Activated naive CD4-positive, alpha-beta T cell (primary cell): ENCODE measurements at places on chromosomes 1 and 21.

DNA sequence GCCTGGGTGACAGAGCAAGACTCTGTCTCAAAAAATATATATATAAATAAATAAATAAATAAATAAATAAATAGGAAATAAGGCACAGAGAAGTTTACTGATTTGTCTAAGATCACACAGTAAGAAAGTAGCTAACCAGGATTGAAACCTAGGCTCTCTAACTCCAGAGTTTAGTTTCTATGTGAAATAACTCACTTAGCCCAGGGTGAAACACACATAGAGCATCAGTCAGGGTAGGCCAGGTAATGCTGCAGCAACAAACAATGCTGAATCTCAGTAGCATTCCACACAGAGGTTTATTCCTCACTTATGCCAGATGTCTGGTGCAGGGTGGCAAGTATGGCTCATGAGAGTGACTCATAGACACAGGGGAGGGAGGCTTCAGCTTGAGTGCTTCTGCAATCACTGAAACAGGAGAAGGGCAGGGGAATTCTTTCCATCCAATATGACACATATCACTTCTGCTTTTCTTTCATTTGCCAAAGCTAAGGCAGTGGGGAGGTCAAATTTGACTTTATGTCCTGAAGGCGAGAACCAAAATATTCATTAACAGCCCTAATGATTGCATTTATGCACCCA, 37.1 kb upstream of the KANK4 start:
- no peak for DNase-seq

DNA sequence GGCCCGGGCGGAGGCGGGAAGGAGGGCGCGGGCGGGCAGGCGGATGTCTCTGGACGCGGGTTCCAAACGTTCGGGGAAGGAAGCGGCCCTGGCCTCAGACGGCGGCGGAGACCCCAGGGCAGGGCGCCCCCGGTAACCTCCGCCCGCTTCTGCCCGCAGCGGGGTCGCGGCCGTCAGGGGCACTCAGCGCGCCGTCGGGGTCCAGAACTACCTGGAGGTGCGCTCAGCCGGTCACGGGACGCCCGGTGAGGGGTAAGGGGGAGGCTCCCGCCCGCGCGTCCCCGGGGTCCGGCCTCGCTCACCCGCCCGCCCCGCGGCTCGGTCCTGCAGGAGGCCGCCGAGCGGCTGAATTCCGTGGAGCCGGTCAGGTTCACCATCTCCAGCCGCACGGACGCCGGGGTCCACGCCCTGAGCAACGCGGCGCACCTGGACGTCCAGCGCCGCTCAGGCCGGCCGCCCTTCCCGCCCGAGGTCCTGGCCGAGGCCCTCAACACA, 406 bp downstream of the PUSL1 start:
- no peak for DNase-seq

DNA sequence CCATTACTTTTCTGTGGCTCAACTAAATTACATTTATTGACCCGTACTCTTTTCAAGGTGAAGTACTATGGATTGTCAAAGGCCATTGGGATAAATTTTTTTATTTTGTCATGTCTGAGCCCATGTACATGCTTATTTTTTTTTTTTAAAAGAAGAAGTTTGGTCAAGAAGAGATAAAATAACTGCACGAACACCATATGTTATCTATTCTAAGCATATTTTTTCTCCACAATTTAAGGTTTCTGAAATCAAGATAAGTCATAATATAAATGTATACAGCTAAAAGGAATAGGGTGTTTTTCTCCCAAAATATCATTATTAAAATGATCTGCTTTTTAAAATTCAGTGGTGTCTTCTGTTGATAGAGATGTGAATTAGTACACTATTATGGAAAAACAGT, 35.0 kb upstream of the SH2D1B start:
- DNase-seq, result no peak

DNA sequence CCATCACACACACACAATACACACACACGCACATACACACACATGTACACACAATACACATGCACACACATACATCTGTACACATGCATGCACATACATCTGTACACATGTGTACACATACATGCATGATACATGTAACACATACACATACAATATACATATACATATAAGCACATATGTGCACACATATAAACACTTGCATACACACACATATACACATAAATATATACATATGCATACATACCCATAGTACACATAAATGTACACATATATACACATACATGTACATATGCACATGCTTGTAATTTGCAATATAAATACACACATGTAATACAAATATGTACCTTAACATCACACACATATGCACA, 282.6 kb upstream of the VAMP3 start:
- DNase-seq, result no peak

DNA sequence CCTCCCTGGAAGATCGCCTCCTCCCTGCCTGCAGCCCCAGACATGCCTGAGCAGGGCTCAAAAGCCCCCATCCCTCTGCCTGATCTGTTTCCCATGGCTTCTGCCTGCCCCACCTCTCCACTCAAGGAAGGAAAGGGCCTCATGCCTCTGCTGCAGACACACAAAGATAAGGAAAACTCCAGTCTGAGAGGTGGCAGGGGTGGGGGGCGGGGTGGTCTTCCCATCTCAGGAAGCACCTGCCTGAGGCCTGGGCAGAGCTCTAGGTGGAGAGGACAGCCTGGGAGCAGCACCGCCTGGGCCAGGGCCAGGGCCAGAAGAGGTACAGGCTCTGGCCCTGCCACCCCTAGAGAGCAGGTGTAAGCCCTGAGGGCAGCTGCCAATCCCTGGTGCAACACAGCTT, 4.1 kb upstream of the GJB3 start:
- DNase-seq, result no peak

- DNase-seq, result no peak
These were observed 1265.9 kb downstream of the BRINP3 start for GRCh38 chr1:189211742-189212141.

DNA sequence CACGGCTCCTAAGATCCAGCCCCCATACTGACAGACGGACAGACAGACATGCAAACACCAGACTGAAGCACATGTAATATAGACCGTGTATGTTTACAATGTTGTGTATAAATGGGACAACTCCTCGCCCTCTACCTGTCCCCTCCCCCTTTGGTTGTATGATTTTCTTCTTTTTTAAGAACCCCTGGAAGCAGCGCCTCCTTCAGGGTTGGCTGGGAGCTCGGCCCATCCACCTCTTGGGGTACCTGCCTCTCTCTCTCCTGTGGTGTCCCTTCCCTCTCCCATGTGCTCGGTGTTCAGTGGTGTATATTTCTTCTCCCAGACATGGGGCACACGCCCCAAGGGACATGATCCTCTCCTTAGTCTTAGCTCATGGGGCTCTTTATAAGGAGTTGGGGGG, 23.2 kb downstream of the TMEM53 start:
- no peak for DNase-seq

DNA sequence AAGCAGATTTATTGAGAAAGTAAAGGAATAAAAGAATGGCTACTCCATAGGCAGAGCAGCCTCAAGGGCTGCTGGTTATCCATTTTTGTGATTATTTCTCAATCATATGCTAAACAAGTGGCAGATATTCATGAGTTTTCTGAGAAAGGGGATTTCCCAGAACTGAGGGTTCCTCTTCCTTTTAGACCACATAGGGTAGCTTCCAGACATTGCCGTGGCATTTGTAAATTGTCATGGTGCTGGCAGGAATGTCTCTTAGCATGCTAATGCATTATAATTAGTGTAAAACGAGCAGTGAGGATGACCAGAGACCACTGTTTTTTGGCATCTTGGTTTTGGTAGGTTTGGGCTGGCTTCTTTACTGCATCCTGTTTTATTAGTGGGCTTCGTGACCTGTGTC, 16.8 kb upstream of the FMN2 start:
- no peak for DNase-seq

GRCh38 chr1:154726896-154727753, 119.1 kb upstream of the ADAR start:
- no peak for DNase-seq

- no peak for DNase-seq
These were observed 17.3 kb upstream of the SERPINC1 start for GRCh38 chr1:173934440-173934839.

DNA sequence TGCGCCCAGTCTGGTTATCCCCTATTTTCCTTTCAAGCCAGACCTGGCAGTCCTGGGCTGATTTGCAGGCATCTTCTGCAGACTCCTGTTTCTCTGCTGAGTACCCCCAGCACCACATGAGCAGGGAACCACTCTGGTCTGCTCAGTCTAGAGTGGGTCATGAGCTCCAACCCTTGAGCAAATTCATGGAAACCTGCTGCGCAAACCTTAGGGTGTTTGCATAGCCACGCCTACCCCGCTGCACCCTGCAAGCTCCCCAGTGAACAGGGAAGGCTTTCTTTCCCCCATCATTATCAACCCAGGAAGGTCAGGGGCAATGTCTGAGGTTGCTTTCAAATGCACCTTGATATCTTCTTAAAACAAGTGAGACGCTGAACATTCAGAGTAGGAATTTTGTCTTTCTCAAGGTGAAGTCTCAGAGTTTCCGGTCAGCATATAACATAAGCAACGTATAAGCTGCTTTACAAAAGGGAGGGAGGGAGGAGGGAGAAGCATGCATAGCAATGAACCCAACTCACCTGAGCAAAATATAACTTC, 11.1 kb upstream of the KCNE1 start:
- no peak for DNase-seq

DNA sequence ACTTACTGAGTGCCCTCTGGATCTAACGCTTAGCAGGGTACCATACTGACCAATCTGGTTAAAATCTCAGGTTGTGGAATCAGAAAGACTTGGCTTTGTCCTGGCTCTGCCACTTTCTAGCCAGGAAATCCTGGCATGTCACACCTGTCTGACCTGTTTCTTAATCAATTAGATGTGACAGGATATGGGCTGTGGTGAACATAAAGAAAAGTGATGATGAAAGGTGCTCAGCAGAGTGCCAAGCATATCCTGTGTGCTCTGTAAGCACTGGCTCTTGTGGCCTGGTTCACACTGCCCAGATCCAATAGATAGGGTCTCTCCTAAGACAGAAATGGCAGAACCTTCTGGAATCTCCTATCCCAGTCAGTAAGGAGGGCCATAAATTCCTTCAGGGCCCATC, 53.9 kb downstream of the PHC2 start:
- DNase-seq, result no peak

- DNase-seq, result no peak
These were observed 10.0 kb downstream of the C2CD2 start for GRCh38 chr21:41943851-41944250.

DNA sequence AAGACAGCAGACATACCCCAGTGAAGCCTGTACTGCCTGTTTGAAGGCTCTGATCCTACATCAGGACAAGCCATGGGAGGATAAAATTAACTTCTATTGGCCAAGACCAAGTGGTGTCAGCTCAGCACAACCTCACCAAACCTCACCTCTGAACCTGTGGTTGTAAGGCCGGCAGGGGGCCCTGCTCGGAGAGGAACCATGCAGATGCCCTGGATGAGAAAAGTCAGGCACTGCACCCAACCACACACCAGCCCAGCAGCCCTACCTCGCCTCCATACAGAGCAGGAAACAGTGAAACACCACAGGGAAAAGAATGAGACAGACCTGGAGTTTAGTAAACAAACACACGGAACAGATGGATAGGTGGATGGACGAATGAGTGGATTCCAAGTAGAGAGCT, 70.0 kb upstream of the PAX7 start:
- DNase-seq, result no peak

GRCh38 chr1:61844006-61844405, 101.7 kb downstream of the PATJ start:
- no peak for DNase-seq

DNA sequence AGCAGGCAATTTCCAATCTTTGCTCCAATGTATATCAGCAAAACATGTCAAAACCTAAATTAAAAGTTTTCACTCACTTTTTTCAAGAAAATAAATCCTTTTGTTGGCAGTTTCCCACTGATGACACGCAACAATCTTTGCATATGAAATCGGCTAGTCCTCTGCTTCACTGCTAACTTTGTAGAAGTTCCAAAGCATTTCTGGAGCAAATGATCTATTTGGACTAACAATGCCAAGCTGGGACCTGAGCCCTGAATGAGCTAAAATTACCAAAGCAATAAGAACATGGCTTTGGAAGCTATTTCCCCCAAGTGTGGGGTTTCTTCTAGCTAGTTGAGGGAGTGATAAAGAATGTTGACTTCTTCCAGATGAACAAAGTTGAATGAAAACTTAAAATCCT, 5.1 kb downstream of the BEND5 start:
- DNase-seq, result no peak

- DNase-seq, result no peak
These were observed 5.7 kb downstream of the EPHX1 start for GRCh38 chr1:225815526-225816178.

DNA sequence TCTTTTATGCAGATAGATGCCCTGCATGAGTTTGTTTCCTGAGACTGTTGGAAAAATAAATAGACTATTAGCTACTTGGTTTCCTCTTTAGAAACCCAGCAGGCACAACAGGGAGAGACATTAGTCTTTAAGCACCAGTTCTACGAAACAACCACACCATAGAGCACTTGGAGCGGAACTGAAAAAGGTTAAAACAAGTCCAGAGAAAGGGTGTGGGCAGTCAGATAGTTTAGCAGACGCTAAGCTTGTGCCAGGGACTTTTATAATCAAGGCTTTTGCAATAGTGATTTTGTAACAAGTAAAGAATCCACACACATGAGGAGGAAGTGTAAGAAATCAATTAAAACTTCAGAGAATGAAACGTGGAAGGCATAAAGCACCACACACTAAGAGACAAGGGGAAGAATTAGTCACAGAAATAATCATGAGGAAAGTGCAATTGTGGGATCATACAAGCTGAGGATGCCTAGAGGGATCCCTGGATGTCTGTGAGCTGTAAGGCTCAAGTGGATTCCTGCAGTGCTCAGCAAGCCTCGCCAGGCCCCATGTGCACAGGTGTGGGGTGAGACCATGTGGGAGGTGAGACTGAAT, 37.8 kb upstream of the TLR5 start:
- no peak for DNase-seq

GRCh38 chr1:187763976-187764375, 935.2 kb downstream of the PLA2G4A start:
- DNase-seq, result no peak

DNA sequence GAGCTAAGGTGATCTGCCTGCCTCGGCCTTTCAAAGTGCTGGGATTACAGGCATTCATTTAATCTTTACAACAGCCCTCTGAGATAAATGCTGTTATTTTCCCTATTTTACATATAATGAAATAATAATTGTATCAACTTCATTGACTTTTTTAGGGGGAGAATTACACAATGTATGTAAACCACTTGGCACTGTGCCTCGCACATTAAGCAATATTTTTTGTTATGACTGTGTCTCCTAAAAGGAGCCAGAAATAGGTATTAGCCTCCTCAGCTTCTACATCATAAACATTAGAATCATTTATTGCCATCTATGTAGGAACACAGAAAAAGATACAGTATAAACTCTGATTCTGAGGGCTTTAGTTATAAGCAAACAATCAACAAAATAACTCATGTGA, 1.1 kb upstream of the DNAJC28 start:
- DNase-seq, result no peak
